ENCODE measurements at places on chromosomes 7 and 10.
A peak's percentile ranks its signal among the peaks of the same experiment; 100 is the strongest.

DNA sequence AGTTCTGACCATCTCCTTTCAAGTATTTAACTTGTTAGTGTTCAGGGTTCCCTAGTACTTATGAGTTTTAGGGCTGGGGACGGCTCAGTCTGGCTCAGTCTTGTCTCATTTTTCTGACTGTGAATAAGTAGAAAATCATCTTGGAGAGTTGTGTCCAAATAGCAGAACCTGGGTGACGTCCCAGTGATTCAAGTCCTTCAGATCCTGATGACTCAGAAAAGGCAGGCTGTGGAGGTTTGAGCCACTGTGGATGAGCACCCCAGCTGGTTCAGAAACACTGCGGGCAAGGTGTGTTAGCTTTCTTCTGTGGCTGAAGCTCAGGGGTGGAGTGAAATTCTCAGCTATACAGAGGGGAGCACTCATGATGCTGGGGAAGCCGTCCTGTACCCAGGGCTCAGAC, 154.4 kb upstream of the NPY start:
- no peak for DNase-seq

DNA sequence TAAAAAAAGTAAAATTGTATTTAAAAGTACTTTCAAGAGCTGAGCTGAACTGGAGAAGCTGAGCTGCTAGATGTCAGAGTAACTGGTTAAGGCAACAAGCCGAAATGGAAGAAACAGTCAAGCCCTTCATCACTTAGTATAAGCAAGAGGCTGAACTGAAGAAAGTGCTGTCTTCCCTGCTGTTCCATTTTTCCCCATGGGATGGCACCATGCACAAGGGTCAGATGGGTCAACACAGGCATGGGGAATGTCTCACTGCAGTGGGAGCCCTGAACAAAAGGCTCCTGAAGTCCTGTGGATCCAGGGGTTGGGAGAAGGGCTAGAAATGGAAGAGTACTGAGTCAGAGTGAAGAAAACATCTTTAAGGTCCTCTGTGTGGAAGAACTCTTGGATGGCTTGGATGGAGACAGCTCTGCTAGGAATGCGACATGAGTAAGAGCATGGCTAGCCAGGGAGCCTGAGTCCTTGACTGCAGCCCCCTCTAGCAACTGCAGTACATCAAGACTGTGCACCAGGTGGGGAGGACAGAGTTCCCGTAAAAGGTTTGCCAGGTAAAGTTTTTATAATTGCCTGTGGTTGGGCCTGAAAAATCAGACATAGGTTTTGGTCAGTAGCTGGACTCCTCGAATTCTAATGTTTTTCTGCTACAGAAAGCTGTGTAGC, 348.3 kb downstream of the GPR158 start:
- DNase-seq: no peak

GRCh38 chr10:122286867-122287266, 15.8 kb downstream of the BTBD16 start:
- no peak for DNase-seq

- DNase-seq: no peak
These were observed 172.2 kb downstream of the HERPUD2 start for GRCh38 chr7:35522697-35523096.

DNA sequence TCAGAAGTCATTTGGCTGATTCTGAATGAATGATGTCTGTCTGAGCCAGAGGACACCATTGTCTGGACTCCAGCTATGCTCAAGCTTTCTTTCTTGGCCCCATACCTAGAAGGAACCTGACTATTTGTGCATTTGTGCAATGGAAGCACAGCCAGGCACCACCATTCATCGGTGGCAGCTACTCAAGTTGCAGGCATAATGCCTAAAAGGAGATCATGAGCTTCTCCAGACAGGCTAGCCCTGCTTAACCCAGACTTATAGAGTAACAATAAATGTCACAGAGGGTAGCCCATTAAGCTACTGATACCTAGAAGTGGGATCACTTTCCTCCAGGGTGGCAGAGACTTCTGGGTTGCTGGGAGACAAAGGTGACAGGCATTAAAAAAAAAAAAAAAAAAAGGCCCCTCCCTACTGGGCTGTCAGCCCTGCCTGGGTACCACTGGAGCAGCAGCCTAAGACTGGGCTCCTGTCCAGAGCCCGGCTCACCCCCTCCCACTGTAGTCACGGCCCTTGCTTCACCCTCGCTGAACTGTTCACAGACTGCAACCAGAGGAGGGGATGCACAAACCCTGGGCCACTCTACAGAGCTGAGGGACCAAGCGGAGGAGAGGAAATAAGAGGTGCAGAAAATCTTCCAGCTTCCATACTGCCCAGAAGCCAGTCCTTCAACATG, 75.4 kb upstream of the ATP6V0A4 start:
- DNase-seq: no peak

DNA sequence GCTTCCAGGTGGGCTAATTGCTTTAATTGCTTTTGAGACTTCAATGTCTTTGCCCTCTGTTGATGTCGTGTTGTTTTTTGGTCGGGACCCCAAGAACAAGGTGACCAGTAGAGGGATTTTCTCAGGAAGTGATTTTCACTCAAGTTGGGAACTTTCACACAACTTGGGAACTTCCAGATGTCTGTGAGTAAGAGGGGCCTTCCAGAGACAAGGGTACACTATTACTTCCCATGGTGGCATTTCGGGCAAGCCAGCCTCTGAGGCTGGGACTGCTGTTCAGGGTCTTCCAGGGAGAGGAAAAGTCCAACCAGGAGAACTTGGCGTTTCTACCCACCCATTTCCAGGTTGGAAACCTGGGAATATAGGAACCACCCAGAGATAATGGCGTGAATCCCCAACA, 170.0 kb upstream of the CDCA7L start:
- no peak for DNase-seq

GRCh38 chr10:78433766-78434535, 400.3 kb downstream of the RPS24 start:
- no peak for DNase-seq

GRCh38 chr10:51952056-51952455, 252.7 kb upstream of the CSTF2T start:
- DNase-seq: no peak

GRCh38 chr10:117334066-117334465, 41.2 kb downstream of the PDZD8 start:
- DNase-seq: no peak

GRCh38 chr10:19921300-19922140, 105.3 kb downstream of the PLXDC2 start:
- DNase-seq: no peak

DNA sequence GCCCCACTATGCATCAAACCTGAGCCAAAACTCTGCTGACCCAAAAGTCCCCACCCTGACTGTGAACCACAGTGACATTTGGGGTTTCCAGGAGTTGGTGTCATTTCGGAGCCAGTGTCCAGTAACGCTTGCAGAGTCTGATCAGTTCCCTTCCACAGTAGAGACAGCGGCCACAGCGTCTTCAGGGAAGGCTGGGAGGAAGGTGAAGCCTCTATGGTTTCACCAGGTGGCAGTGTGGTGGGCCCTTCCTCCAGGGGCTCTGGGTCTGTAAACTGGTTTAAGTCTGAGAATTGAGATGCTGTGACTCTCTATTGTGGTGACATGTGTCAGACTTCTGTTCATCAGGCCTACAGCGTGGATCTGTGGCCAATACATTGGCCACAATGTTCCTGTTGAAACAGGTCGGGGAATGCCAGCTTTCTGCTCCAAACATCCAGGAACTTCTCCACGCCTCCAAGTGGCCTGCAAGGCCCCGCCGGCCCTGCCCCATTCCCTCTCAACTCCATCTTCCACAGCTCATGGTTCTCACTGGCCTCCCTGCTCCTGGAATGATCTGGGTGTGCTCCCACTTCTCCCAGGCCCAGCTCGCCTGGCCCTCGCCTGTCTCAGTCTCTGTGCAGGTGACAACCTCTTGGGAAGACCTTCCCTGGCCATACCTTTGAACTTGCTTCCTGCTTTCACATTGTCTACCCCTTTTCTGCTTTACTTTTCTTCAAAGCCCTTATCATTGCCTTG, 124.5 kb upstream of the FAM20C start:
- DNase-seq: no peak

DNA sequence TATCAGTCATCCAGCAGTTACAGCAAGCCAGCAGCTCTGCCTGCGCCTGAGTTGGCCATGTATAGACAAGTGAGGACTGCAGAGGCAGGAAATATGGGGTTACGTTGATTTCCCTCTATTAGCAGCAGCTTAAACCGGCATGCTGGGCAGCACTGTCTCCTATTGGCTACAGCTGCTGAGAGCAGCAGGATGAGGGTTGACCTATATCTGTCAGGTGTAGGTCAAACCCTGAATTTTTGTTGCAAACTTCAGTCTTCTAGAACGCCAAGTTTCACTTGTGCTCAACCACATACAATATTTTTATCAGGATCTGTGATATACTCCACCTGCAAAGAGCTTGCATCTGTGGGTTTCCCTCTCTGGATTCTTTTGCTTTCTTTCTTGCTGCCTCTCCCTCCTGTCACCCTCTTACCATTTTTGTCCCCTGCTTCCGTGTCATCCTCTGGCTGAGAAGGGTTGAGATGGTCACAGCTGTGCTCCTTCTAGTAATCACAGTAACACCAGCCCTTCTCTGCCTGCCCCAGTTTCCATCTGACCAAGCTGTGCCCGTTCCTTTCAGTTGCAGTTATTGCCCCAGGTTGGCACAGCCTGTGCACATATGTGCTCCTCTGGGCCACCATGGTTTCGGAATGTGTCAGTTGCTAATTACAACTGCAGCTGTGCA, 23.8 kb upstream of the GLCCI1 start:
- peak; percentile 12 for DNase-seq

DNA sequence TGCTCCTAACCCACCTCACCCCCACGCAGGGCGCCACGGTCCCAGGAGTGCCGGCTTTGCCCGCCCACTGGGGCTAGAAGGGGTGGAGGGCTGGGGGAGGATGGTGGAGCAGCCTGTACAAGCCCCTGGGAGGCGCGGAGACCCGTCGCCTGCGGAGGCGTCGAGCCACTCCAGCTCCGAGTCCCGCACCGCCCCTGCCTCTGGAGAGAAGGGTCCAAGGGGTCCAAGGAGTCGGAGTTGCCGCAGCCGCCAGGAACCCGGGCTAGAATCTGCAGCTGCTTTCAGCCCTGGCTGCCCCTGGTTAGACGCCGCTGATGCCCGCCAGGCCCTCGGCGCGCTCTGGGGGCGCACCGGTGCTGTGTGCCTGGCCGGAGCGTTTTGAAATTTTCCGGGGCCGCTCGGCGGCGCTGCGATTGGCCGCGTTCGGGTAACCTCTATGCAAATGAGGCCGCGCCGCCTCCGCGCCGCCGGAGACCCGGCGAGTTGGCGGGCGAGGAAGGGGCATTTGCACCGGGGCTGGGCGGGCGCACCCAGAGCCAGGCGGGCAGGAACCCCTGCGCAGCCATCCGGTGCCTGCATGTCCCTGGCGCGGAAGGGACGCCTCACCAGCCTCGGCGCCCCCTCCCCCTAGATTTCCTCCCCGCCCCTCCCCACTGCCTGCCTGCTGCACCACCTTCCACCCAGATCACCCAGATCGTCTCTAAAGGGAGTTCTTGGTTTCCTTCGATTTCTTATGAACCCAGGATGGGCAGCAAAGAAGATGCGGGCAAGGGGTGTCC, at the start of gene HMX2:
Gene HMX2, plus strand, starts transcription at position 502 of the 779 bp plus-strand sequence. Its CDS starts 243 bp downstream, at position 745.
- DNase-seq: no peak

- DNase-seq: no peak
These were observed 752 bp upstream of the CAMK2G start for GRCh38 chr10:73875139-73875475.

GRCh38 chr10:13219685-13220670, 14.2 kb downstream of the UCMA start:
- no peak for DNase-seq

GRCh38 chr10:48579251-48579960, 25.5 kb downstream of the ARHGAP22 start:
- no peak for DNase-seq

DNA sequence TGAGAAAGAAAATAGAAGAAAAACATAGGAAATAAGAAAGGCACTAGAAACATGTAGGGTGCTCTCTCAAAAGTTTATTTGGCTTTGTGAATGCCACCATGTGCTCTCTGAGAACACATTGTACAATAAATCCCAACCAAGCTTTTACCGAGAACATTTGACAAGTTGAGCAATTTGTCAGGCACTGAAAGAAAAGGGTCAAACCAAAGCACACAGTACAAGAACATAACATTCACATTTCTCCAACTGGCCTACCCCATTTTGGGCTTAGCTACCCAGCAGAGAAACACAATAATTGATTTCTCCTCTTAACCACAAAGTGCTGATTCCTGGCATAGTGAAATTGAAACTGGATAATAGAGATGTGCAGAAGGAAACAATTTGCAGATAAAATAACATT, 69.2 kb upstream of the SLC39A12 start:
- DNase-seq: no peak

- no peak for DNase-seq
These were observed 186.1 kb downstream of the ZNF365 start for GRCh38 chr10:62560201-62560819.

- peak; percentile 49 for DNase-seq
These were observed 99.5 kb downstream of the CAMK1D start for GRCh38 chr10:12448729-12449391.

GRCh38 chr7:126728967-126729366, 523.8 kb downstream of the GRM8 start:
- no peak for DNase-seq

- no peak for DNase-seq
These were observed 31.6 kb downstream of the MKLN1 start for GRCh38 chr7:131359136-131359776.

DNA sequence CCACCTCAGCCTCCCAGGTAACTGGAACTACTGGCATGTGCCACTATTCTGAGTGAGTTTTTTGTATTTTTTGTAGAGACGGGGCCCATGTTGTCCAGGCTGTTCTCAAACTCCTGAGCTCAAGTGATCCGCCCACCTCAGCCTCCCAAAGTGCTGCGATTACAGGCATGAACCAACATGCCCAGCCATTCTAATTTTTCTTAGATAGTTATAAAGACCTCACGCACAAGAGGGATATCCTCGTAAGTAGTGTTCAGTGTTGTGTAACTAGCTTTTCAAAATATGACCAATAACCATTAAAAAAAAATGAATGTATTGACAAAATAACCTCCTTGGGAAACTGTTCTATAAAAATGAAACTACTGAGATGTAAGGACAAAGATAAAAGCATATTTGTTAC, 90.5 kb upstream of the FERD3L start:
- no peak for DNase-seq

DNA sequence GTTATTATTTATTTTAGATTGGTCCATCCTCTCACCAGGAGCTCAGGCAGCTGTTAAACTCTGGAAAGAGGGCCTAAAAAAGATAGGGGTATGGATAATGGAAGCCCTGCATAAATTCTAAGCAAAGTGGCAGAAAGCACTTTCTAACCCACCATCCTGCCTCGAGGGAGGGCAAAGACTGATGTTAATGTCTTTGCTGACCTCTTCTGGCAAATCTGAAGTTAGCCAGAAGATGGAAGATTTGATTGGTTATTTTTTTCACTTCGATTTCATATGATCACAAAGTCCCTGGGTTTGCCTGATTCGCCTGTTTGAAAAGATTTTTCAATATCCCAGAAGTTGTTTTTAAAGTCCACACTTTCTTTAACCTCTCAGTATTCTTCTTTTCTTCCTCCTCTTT, 24.8 kb downstream of the OR9A2 start:
- no peak for DNase-seq

GRCh38 chr10:129537151-129537550, 70.1 kb downstream of the MGMT start:
- DNase-seq: no peak

DNA sequence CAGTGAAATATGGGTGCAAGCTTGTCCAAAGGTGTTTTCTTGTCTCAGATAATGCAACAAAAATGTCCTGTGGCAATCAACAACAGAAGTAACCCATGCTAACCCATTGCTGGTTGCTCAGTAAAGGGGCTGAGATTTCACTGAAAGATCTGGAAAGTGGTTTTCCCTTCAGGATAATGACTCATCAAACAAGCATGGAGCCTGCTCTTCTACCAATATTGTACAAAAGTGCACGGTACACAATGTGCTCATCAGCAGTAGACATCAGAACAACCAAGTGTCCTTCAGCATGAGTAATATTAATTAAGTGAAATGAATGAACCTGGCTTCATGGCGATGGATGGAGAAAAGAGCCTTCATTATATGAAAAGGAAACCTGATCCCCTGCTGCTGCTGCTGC, 287.1 kb upstream of the NEBL start:
- no peak for DNase-seq
